Stimulated activated naive B cell treated with anti-CD40 and anti-IgM and Interleukin-4, amounts not matched to agents 10 μg/mL and 1 μg/mL and 100 μg/mL, for 72 hours (primary cell): ENCODE measurements at places on chromosomes 3 and 15.

GRCh38 chr3:119652306-119653033, 7.9 kb downstream of the POPDC2 start:
- peak overlapping the region; percentile 72 for H3K27ac ChIP-seq
- H3K4me1 ChIP-seq = peaks cover 15% of the 10 kb centered on the region
- peak overlapping the region; percentile 23 for H3K4me3 ChIP-seq
- peaks cover 51% of the 10 kb centered on the region for H3K36me3 ChIP-seq
- no peaks in the 10 kb centered on the region for H3K27me3 ChIP-seq

DNA sequence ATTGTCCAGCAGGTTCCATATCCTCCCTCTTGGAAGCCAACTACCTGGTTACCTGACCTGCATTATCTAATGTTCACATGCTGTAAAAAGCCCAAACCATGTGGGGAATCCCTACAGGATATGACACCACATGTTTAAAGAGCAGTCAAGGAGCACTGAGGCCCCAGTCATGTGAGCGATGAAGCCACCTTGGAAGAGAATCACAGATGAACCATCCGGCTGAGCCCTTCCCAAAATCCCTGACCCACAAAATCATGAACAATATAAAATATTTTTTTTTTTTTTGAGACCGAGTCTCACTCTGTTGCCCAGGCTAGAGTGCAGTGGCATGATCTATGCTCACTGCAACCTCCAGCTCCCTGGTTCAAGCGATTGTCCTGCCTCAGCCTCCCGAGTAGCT, 10.6 kb upstream of the ANKDD1A start:
- DNase-seq = no peak
- peaks cover 44% of the 10 kb centered on the region for H3K4me1 ChIP-seq
- no peak overlapping the region for H3K27ac ChIP-seq

GRCh38 chr15:99410477-99410876, 155.3 kb upstream of the MEF2A start:
- H3K4me3 ChIP-seq = no peak overlapping the region
- H3K27ac ChIP-seq = peak overlapping the region; percentile 4
- DNase-seq = no peak
- H3K27me3 ChIP-seq = no peaks in the 10 kb centered on the region
- H3K36me3 ChIP-seq = no peaks in the 10 kb centered on the region
- H3K4me1 ChIP-seq = peaks cover 4% of the 10 kb centered on the region

GRCh38 chr3:192831111-192831644, 86.5 kb downstream of the MB21D2 start:
- no peak overlapping the region for H3K27ac ChIP-seq
- no peak overlapping the region for H3K4me3 ChIP-seq
- H3K36me3 ChIP-seq = no peaks in the 10 kb centered on the region
- H3K27me3 ChIP-seq = peaks cover 26% of the 10 kb centered on the region
- no peaks in the 10 kb centered on the region for H3K4me1 ChIP-seq

GRCh38 chr15:60708684-60709083, 229.7 kb upstream of the ICE2 start:
- no peaks in the 10 kb centered on the region for H3K36me3 ChIP-seq
- H3K27ac ChIP-seq = no peak overlapping the region
- H3K27me3 ChIP-seq = peaks cover 4% of the 10 kb centered on the region
- H3K4me1 ChIP-seq = no peaks in the 10 kb centered on the region

DNA sequence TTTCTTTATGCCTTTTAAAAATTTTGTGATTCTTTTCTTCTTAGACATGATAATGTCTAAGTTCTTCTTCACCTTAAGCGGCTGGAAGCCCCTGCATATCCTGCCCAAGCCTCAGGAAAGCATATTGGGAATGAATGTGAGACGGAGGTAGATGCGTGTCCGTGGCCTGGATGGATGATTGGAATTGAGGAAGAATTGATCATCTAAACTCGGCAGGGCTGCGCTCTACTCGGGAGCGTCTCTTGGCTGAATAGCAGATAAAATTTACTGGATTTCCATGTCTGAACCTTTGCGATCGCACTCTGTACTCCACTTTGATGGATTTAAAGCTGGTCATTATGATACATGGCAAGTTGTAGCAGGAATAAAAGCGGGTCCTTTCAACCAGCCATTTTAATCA, 406.7 kb upstream of the ONECUT1 start:
- no peak for DNase-seq
- peaks cover 5% of the 10 kb centered on the region for H3K4me1 ChIP-seq
- H3K36me3 ChIP-seq = no peaks in the 10 kb centered on the region

- no peaks in the 10 kb centered on the region for H3K4me1 ChIP-seq
- H3K36me3 ChIP-seq = no peaks in the 10 kb centered on the region
- no peak overlapping the region for H3K4me3 ChIP-seq
- DNase-seq = no peak
- no peak overlapping the region for H3K27ac ChIP-seq
- H3K27me3 ChIP-seq = peaks cover 44% of the 10 kb centered on the region
Observed at GRCh38 chr3:170802164-170803151, 67.5 kb downstream of the RPL22L1 start.

DNA sequence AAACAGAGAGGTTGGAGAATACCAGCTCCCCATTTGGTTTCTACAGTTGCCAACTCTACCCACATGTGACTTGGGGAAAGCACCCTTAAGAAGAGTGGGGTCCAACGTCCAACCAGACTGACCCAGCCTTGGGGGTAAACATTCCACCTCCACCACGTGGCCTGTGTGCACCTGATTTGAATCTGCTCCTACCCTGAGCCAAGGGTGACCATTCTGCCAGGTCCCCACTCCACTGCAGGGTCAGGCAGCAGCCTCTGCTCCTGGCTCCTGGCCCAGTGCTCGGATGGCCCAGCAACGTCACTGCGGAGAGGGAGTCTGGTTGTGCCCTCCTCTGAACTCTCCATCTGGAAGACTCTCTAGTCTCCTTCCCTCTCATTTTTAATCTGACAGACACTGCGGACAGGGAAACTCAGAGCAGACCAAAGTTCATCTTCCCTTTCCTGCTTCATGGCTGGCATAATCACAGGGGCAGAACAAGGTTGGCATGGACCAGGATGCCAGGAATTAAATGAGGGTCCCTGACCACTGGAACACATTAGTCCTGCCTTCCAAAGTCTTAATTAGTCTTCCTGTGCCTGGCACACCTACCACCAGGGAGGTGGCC, 29.4 kb downstream of the FHIT start:
- no peaks in the 10 kb centered on the region for H3K4me1 ChIP-seq
- no peak overlapping the region for H3K4me3 ChIP-seq
- H3K27ac ChIP-seq = peak overlapping the region; percentile 15
- no peak for DNase-seq
- H3K36me3 ChIP-seq = peaks cover 4% of the 10 kb centered on the region

GRCh38 chr15:72916897-72917296, 133.3 kb upstream of the ADPGK start:
- H3K27ac ChIP-seq = no peak overlapping the region
- no peak overlapping the region for H3K4me3 ChIP-seq
- H3K27me3 ChIP-seq = peaks cover 4% of the 10 kb centered on the region
- H3K4me1 ChIP-seq = no peaks in the 10 kb centered on the region
- H3K36me3 ChIP-seq = no peaks in the 10 kb centered on the region

- no peak for DNase-seq
- H3K27ac ChIP-seq = no peak overlapping the region
- H3K4me3 ChIP-seq = no peak overlapping the region
- no peaks in the 10 kb centered on the region for H3K27me3 ChIP-seq
- no peaks in the 10 kb centered on the region for H3K4me1 ChIP-seq
Observed at GRCh38 chr3:114194750-114195149, 15.9 kb upstream of the DRD3 start.

GRCh38 chr3:170542704-170543103, 43.2 kb downstream of the SLC7A14 start:
- H3K4me3 ChIP-seq = no peak overlapping the region
- H3K4me1 ChIP-seq = no peaks in the 10 kb centered on the region
- no peak for DNase-seq
- H3K27me3 ChIP-seq = peaks cover 20% of the 10 kb centered on the region

DNA sequence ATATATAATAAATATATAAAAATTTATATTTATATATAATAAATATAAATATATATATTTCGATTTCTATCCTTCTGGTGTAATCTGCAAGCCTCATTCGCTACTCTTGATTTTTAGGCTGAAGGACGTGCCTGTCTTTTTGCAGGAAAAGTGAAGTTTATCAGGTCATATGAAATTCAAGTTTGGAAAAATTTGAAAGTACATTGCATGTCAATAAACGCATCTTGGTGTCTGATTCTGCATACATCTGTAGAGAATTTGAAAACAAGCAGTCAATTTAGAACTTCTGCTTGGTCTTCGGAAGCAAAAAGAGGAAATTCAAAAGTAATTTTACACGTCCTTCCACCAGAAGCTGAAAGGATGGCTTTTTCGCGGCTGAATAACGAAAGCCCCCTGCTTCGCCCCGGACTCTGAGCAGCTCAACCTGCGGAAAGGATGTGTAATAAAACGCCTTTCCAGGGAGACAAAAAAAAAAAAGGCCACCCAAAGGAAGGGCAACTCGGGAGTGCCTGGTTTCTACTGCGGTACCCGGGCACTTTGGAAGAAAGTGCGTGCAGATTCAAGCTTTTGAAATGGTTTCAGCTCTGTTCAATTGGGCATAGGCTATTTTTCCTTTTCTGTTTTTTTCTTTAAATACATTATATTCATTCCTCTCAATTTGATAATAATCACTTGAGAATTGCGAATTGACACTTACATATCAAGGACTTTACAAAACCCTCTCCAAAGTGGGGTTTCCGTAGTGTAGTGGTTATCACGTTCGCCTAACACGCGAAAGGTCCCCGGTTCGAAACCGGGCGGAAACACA, 1.5 kb upstream of the MYNN start:
- DNase-seq = peak; percentile 50
- H3K27me3 ChIP-seq = no peaks in the 10 kb centered on the region
- peaks cover 38% of the 10 kb centered on the region for H3K36me3 ChIP-seq
- H3K27ac ChIP-seq = peak overlapping the region; percentile 99
- peaks cover 31% of the 10 kb centered on the region for H3K4me1 ChIP-seq

- no peaks in the 10 kb centered on the region for H3K4me1 ChIP-seq
- DNase-seq = no peak
- no peak overlapping the region for H3K27ac ChIP-seq
- no peaks in the 10 kb centered on the region for H3K36me3 ChIP-seq
Observed at GRCh38 chr3:55313666-55314065, 173.4 kb downstream of the WNT5A start.

DNA sequence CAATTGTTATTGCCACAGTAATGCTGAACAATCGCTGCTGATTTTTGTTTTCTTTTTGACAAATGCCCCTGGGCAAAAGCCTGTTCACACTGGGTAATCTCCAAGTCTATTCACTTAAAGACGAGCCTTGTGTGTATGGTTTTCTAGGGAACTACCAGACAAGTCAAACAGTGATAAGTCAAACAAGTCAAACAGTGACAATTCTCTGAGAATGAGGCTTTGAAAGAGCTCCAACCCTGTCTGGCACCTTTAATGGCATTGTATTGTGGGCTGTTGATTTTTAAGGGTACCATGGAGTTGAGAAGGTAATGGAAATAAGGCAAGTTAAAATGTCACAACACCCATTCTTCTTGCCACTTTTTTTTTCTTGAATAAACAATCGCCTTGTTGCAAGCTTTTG, 59.4 kb upstream of the TMC3 start:
- peaks cover 5% of the 10 kb centered on the region for H3K27me3 ChIP-seq
- H3K4me3 ChIP-seq = no peak overlapping the region
- DNase-seq = no peak
- H3K27ac ChIP-seq = no peak overlapping the region

DNA sequence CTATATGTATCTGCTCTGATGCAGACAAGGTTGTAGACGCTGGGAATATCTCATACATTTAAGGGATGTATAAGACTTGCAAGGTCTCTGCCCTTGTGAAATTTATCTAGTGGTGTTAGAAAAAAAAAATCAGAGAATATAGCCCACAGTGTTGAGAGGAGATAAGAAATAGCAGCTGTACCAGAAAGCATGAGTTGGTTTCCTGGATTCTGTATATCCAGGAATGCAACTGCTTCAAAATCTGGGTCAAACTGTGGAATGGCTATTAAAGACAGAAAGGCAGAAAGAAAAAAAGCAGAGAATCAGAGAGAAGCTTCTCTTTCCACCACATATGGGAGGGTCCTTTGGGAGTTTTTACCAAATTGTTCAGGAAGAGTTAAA, 1.5 kb upstream of the TMEM212 start:
- peaks cover 7% of the 10 kb centered on the region for H3K4me1 ChIP-seq
- no peak for DNase-seq
- H3K27ac ChIP-seq = no peak overlapping the region
- no peak overlapping the region for H3K4me3 ChIP-seq

- no peaks in the 10 kb centered on the region for H3K36me3 ChIP-seq
- DNase-seq = no peak
- no peaks in the 10 kb centered on the region for H3K4me1 ChIP-seq
Observed at GRCh38 chr15:69542028-69542427, 89.4 kb downstream of the RPLP1 start.

GRCh38 chr3:131396170-131396569, 14.6 kb downstream of the NUDT16 start:
- no peaks in the 10 kb centered on the region for H3K27me3 ChIP-seq
- no peak for DNase-seq
- H3K4me3 ChIP-seq = no peak overlapping the region
- no peak overlapping the region for H3K27ac ChIP-seq
- no peaks in the 10 kb centered on the region for H3K36me3 ChIP-seq

DNA sequence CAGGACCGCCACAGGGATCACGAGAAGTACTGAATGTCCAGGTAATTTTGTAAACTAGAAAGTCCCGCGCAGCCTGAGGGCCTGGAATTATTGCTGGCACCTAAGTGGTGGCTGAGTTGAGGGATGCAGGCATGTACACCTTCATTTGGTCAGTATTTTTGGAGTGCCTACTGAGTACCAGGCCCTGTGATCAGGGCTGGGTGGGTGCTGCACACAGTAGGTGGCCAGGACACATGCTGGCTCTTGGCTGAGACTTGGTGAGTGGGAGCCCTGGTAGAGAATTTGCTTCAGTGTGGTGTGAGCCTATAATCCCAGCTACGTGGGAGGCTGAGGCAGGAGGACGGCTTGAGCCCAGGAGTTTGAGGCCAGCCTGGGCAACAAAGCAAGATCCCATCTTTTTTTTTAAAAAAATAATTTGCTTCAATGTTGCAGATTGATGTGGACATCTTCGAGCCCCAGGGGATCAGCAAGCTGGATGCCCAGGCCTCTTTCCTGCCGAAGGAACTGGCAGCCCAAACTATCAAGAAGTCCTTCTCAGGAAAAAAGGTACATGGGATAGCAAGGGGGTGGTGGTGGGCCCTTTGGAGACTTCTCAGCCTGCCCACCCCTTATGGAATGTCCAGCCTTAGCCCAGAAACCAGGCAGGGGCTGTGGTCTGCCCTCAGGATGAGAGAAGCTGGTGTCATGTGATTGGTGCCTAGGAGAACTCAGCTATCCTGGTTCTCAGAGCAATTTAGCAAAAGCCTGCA, 2.6 kb downstream of the ITIH1 start:
- H3K27me3 ChIP-seq = no peaks in the 10 kb centered on the region
- H3K27ac ChIP-seq = peak overlapping the region; percentile 97
- peaks cover 17% of the 10 kb centered on the region for H3K4me1 ChIP-seq
- peak overlapping the region; percentile 31 for H3K4me3 ChIP-seq
- DNase-seq = no peak

DNA sequence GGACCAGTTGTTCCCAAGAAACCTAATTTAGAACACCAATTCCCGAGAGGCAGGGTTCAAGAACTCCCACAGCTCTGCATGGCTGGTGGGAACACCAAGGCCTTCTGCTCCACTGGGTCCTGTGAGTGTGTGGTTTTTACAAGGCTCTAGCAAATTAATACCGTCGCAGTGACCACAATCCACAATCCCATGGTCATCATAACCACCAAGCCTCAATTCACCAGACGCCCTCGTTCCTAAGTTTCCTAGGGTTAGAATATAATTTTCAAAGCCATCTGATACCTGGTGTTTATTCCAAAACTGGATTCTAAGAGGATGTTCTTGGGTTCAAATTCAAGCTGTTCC, 114.9 kb upstream of the RPL32 start:
- no peak for DNase-seq
- peak overlapping the region; percentile 89 for H3K27ac ChIP-seq
- peaks cover 78% of the 10 kb centered on the region for H3K4me1 ChIP-seq
- no peaks in the 10 kb centered on the region for H3K27me3 ChIP-seq
- peak overlapping the region; percentile 33 for H3K4me3 ChIP-seq
